ENCODE measurements at places on chromosomes 6 and 20.

DNA sequence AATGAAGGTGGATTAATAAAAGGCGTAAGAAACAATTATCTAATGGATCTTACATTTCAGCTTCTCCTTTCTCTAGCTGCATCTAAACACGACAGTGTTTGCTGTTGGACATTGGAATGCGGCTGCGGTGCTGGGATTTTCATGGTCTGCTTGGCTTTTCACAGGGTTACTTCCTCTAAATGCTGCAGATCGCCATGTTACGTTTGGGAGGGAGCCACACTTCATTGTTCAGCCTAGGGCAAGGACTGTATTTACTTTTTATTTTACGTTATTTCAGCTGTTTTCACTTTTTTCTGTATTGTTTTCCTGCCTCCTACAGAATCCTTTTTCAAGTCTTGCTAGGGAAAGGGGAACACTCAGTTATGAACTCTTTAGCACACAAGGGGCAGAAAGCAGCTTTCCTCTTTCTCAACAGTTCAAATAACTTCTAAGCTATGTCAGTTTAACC is 97.9 kb upstream of the MTHFD1L start:
- no peak for DNase-seq

GRCh38 chr6:134654751-134655150 is 295.1 kb downstream of the ALDH8A1 start:
- DNase-seq, result no peak

GRCh38 chr20:51456511-51457509 is 85.7 kb downstream of the NFATC2 start:
- DNase-seq, result no peak

DNA sequence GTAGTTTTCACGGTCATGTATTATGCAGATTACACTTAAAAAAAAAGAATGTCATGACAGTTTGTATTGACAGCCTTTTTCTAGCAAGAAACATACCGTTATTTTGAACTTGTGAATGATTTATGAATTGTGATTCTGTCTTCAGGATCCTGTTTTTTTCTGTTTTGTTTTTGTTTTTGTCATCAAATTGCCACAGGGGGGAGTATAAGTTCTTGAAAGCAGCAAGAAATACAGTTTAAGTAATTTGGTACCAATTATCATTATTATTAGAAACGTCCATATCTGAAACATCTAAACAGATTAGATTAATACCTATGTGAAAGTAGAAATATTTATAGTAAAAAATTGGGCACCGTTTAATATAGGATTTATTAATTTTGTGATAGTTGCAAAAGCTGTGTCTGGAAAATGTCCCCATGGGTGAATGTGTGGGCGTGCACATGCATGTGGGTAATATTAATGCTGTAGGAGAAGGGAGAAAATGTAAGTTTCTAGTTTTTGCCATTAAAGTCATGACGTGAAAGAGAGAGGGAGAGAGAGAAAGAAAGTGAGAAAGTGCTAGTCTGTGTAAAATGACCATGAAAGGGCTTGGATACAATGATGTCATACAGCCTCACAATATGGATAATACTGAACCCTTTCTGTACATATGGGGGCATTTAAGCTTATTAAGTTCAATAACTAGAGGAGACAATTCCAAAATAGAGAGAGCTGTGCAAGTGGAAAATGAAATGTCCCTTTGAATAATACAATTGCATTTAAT is 9.4 kb upstream of the CCN2 start:
- DNase-seq, result no peak

- DNase-seq, result no peak
These were observed 16.3 kb downstream of the HDAC2 start for GRCh38 chr6:113954653-113955052.

DNA sequence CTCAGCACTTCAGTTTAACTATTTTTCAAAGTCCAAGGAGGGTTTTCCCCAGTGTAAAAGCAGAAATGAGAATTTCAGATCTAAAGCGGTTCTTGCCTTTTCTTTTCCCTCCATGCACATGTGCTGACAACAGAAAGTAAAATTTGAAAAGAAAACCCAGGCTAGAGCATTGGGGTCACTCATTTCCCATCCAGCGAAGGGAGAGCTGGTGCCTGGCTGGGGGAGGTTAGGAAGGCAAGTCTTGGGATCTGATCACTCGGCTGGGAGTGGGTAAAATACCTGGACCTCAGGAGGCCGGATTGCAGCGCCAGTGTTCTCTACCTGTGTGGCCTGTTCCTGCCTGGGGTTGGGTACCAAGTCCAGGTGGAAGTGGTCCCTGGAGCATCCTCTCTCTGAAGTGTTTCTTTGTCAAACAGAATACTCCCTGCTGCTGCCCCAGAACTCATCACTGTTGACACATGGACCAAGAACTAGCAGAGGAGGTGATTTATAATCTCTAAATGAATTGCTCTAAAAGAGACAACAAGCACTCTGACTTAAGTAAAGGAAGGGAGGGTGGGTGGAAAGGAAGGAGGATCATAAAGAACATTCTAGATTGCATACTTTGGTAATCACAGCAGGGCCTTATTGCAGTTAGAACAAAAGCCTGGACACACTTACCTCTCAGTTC is 136.0 kb downstream of the MTHFD1L start:
- no peak for DNase-seq

- no peak for DNase-seq
These were observed 23.2 kb upstream of the AKIRIN2 start for GRCh38 chr6:87724983-87725811.

DNA sequence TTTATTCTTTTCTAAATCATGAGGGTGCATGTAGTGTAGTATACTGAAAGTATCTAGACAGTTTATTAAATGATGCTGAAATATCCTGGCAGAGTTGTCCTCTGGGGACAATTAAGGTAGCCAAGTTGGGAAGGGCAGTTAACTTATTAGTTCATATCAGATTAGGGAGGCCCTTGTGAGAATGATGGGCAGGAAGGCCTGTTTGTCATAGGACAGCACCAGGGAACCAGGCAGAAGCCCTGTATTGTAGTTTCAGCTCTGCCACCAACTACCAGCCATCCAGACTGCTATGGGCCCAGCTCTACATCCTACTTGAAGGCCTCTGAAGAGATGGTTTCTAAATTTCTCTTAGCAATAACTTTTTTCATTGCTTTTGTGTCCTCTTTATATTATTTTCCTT is 4.0 kb downstream of the MYLIP start:
- no peak for DNase-seq

DNA sequence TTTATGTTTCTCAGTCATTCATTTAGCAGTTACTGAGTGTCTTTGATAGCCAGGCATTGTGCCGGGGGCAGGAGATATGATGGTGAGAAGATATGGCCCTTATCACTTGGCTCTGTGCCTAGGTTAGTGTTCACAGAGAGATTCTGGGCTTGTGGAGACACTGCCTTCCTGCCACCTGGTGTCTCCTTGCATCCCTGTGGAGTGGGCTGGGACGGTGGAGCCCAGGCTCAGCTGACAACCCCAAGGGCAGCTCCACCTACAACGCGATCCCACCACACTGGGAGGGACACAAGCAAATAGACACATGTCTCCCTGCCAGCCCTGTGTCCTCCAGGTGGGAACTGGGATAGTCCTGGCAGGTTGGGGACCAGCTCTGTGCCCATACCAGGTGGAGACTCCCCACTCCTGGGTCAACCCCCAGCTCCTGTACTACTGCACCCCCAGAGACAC is 30.3 kb upstream of the VEGFA start:
- no peak for DNase-seq

DNA sequence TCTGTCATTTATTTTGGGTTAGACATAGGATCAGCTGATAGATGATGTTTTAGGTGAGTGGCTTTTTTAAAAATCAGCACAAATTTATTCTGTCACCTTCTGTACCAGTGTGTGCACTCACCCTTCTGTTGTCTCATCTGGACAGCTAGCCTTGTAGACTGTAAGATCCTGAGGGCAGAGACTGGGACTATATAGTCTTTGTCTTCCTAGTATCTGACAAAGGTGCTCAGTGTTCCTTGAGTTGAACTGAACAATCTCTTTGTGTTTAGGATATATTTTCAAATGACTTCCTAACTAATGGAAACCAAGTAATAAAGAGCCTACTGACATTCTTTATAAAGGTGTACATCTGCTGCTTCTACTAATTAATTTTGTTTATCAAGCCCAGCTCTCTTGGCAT is 3.0 kb downstream of the DCBLD1 start:
- DNase-seq, result no peak

- no peak for DNase-seq
These were observed 25.8 kb upstream of the INSM1 start for GRCh38 chr20:20342066-20342465.

DNA sequence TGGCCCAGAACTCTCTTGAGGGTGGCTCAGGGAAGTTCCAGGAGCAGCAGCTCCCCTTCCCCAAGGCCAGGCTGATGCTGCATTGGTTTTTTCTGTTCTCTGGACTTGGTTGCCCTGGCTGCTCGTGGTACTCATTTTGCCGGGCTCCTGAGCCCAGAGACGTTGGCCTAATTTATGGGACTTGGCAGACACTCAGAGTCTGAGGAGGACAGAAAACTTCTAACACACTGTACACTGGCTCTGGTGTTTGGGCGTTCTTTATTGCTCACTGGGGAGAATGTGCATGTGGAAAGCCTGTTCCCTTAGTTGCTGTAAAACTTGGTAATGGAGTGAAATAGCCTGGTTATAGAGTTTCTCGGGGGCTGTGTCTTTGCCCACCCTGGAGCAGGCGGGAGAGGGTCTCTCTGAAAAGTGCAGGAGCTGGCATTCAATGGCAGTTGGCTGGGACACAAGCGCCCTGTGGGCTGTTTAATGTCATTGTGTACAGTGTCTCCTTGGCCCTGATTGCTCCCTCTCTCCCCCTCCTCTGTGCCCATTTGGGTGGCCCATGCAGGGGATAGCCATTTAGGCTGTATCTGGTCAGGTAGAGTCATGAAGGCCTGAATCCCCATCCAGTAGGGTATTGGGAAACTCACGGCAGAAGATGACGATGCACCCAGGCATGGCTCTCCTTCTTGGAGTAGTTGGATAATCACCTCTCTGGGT is 109.3 kb downstream of the CDC5L start:
- DNase-seq, result no peak

- no peak for DNase-seq
These were observed 6.0 kb downstream of the TLDC2 start for GRCh38 chr20:36881888-36882287.

DNA sequence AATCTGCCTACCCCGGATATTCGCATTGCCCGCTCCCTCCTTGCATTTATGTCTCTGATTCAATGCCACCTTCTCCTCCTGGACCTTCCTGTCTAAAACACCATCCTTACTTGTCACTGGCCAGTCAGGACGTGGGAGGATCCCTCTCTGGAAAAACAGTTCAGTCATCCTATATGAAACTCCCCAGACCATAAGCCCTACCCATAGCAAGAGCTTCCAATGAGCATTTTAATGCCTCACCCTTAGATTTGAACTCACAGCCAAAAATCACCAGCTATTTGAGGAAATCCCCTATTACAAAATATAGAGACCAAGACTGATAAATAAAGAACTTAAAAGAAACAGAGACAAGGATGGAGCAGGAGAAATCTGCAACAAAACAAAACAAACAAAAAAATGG is 86.4 kb downstream of the SHLD1 start:
- DNase-seq, result no peak

Data from stimulated activated CD4-positive, alpha-beta T cell treated with anti-CD3 and anti-CD28 coated beads, TNF-alpha, amount 100 ng/mL, for 4 hours (primary cell).